ENCODE measurements at places on chromosomes 2 and 18.

GRCh38 chr18:71105078-71105819, 816.4 kb downstream of the SOCS6 start:
- DNase-seq: no peak

DNA sequence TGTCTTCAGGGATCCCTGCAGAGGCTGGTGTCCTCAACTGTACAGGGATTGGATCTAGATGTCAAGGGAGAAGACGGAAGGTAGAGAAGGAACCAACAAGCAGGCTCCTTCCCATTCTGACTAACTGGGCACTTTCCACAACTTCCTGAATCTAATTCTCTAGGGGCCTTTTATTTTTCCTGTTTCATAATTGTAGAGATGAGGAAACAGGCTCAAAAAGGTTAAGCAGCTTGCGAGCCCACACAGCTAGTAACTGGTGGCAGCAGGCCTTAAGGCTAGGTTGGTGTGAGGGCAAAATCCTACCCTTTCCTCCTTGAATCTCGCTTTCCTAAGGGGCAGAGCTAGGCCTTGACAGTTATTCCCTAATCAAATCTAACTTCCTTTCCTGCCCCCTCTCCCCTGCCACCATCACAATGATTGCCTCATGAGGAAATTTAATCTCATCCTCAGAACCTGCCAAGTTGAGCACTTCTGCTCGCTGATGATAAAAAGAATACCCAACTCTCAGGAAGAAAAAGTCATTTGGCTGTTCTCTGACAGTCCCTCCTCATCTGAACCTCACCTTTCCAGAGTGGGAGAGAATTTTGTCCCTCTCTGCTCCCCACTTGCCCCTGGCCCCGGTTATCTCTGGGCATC, 35.7 kb upstream of the POLE4 start:
- DNase-seq: no peak

GRCh38 chr2:150307258-150307657, 180.2 kb downstream of the RND3 start:
- no peak for DNase-seq

GRCh38 chr2:72276356-72276755, 128.7 kb upstream of the CYP26B1 start:
- DNase-seq: no peak

DNA sequence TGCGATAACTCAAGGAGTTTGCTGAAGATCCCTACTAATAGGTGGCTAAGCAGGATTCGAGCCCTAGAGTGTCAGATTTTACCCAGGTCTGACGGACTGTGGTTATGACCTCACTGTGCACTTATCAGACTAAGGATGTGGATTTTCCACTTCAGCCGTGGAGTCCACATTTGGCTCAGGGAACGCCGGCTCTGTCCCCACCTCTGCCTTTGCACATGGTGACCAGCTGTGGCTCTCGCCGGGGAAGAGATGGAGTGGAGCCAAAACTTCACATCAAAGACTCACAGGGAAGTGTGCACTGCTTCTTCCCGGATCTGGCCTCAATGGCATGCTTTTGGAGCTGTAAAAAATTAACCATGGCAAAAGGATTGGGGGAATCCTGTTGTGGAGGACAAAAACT, 249.3 kb upstream of the APCDD1 start:
- no peak for DNase-seq

- DNase-seq: no peak
Measured at GRCh38 chr2:217451666-217452065, 551.1 kb downstream of the TNS1 start.

DNA sequence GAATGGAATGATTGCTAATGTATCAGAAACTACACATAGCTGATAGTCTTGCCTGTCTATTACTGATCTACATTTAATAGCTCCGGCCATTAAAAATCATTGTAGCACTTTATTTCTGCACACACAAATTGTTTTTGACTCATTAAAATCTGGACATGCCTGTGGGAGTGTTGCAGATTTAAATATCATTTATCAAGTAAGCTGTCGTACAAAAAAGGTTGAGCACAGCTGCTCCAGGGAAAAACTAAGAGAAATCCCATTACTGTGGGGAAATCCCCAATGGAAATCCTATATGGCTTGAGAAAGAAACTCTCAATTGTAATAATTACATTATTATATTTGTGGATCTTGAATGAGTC, 99.6 kb upstream of the CERS6 start:
- no peak for DNase-seq

DNA sequence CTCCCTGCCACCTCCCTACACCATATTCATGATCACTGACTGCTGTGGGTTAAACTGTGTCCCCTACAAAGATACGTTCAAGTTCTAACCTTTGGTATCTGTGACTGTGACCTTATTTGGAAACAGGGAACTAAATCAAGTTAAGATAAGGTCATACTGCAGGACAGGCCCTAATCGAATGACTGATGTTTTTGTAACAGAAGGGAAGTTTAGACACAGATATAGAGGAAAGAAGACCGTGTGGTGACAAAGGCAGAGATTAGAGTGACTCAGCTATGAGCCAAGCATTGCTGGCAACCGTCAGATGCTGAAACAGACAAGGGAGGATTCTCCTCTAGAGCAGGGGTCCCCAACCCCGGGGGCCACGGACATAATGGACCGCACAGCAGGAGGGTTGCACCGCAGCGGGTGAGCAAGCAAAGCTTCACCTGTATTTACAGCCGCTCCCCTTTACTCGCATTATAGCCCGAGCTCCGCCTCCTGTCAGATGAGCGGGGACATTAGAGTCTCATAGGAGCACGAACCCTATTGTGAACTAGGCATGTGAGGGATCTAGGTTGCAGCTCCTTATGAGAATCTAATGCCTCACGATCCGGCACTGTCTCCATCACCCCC, 28.9 kb upstream of the RNF152 start:
- DNase-seq: no peak

DNA sequence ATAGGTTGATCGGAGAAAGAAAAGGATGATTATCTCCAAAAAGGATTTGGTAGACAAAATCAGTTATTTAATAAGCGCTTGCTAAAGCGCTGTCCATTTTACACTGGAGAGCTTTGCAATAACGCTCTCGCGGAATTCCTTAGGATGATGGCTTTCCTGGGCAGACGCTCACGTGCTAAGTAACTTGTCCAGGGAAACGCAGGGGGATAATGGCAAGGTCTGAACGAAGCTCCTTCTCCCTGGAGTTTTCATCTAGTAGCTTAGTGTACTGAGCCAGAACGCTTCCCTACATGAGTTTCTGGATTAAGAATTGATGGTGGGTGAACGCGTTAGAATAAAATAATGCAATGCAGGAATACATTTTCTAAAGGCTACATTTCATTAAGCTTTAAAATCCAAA, 739.5 kb upstream of the SALL3 start:
- DNase-seq: no peak

GRCh38 chr18:69213842-69214241, 186.8 kb upstream of the DOK6 start:
- no peak for DNase-seq

DNA sequence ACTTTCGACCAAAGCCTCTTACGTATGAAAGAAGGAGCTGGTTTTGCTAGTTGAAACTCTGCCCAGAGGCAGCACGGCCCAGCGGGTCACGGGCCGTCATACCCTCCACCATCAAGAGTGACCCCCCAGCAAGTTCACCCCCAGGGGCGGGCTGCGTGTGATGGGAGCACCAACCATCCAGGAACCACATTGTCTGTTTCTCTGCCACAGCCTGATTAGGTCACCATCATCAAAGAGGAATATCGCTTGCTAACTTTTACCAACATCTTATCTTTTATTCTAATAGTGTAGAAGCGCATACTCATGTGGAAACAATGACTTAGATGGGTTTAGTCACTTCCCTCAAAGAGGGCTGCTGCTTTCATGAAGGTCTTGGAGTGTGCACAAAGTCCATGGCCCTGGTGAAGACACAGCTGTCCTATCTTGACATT, 116.6 kb upstream of the SMIM21 start:
- no peak for DNase-seq

GRCh38 chr2:230677201-230677946, 35.3 kb upstream of the CAB39 start:
- no peak for DNase-seq

DNA sequence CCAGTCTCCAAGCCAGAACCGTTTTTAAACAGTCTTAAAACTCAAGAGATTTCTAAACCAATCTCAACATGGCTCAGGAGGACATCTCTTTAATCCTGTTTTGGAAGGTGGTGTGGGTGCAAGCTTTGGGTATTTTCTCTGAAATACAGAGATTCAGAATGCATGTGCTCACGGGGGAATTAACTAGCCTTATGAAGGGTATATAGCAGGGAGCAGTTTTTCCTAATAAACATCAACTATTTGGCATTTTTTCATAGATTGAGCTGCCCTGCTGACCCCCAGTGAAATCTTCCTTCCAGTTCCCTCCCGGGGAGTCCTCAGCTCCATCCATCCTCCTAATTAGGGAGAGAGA, 122.6 kb downstream of the SMAD7 start:
- no peak for DNase-seq

GRCh38 chr2:239151201-239152131, 249.4 kb downstream of the HDAC4 start:
- no peak for DNase-seq

GRCh38 chr2:156333951-156334495, 1.5 kb upstream of the NR4A2 start:
- peak; percentile 71 for DNase-seq

GRCh38 chr2:149330127-149331022, at the start of gene LYPD6:
LYPD6 (plus strand) TSS chr2:149330587; CDS start chr2:149437709, 107,122 bp downstream.
- no peak for DNase-seq

DNA sequence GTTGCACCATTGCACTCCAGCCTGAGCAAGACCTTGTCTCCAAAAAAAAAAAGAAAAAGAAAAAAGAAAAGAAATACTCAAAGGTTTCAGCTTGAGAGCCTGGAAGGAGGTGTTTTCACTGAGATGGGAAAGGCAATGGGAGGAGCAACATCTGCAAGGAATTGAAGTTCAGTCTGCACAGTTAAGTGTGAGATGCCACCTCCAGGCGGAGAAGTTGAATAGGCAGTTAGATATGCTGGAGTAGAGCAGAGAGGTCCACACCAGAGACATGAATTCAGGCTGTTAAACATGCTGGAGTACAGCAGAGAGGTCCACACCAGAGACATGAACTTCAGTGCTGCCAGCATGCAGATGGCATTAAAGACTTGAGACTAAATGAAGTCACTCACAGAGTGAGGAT, 41.4 kb upstream of the DTNB start:
- DNase-seq: no peak

- peak; percentile 76 for DNase-seq
Measured at GRCh38 chr18:23437357-23438045, 15.6 kb upstream of the RIOK3 start.

Measured in T-cell (primary cell).